Stimulated activated CD8-positive, alpha-beta memory T cell treated with anti-CD3 and anti-CD28 coated beads, Interleukin-4, amount 100 ng/mL, for 1 hour (primary cell): ENCODE measurements at places on chromosomes 6 and 20.

GRCh38 chr20:13809373-13809772, 24.5 kb downstream of the NDUFAF5 start:
- DNase-seq = no peak

DNA sequence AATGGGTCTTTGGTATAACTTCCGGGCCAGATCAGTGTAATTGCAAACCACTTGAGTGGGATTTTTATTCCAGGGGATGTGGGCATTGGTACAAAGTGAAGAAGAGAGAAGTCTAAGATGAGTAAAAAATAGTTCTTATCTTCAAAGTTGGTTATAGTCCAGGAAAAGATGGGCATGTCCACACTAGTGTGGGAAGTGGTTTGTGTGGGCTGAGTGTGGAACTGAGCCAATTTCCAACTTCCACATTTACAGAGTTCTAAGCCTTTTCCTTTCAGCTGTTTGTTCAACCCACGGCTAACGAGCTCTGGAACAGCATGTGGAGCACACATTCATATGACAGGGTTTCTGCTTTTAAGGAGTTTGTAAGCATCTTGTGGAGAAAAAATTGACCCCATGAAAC, 72.3 kb upstream of the IFNGR1 start:
- no peak for DNase-seq

GRCh38 chr20:20582734-20583133, 129.7 kb downstream of the RALGAPA2 start:
- no peak for DNase-seq

DNA sequence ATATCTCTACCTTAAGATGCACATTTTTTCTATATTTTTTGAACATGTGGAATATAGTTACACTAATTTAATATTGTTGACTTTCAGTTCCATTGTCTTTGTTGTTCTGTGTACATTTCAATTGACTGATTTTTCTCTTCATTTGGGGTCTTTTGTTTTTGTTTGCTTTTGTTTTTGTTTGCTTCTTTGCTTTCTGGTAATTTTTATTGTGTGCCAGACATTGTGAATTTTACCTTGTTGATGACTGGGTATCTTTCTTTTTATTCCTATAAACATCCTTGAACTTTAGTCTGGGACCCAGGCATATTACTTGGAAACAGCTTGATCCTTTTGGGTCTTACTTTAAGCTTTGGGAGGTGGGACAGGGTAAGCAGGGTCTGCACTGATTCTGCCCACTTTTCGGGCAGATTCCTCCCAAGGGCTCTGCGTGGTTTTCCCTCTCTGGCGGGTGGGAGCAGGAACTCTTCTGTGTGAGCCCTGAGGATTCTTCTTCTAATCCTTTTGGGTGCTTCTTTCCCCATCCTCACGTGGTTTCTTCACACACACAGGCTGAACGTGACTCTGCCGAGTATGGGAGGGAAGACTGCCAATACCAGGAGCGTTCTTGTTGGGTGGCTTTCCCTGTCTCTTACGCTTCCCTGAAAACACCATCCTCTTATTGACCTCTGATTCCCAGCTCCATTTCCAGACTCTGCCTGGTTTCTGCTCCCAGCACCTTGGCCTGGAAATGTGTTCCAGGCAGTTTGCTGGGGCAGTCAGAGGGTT, 200.5 kb downstream of the ARID1B start:
- no peak for DNase-seq

DNA sequence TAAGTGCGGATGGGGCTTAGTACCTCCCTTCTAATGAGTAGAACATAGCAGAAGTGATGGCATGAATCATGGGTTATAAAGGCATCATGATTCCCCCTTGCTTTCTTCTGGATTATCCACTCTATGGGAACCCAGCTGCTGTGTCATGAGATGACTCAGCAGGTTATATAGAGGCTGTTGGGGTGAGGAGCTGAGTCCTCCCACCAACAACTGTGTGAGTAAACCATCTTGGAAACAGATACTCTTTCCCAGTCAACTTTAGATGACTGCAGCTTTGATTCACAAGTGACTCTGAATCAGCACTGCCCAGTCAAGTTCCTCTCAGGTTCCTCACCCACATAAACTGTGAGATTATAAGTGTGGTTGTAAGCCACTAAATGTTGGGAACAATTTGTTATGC, 46.3 kb downstream of the FAM83B start:
- DNase-seq = no peak

DNA sequence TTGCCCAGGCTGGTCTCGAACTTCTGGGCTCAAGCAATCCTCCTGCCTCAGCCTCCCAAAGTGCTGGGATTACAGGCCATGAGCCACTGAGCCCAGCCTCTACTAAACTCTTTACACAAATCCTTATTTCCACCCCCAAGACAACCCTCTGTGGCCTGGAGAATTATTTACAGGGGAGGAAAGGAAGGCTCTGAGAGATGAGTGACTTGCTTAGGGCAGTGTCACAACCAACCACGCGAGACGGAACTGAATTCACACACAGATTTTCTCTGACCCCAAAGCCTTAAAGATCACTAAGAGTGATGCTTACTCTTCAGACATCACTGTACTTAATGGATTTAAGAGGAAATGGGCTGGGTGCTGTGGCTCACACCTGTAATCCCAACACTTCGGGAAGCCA, 86.2 kb downstream of the RIPOR3 start:
- no peak for DNase-seq

DNA sequence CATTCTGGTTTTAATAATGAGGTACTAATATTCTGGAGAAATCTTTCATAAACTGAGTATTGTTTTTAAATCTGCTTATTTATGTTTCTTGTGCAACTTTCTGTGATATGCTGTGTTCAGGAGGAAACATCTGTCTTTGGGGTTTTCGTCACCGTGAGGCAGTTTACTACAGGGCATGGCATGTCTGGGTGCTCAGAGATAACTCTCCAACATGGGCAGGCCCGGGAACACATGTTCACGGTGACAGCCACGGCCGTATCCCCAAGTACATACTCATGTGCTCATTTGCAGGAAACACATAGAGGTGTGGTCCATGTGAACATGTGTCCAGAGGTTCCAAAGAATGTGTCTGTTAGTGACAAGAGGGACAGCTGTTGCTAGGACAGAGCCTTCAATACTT, 62.1 kb upstream of the CNKSR3 start:
- no peak for DNase-seq

DNA sequence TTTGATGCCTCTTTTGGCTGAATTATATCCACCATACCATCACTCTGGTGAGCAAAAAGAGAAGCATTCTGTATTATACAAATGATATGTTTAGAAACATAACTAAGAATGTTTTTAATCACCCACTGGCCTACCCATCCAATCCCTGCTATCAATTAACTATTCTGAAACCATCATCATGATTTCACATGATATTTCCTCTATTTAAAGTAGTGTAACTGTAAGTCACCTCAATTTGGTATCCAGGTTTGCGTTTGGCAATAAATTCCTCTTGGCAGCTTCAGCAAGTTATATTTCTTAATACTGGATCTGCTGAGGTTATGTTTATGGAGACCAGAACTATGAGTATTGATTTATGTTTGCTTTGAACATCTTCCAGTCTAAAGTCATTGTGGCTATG, 332.1 kb downstream of the UTRN start:
- no peak for DNase-seq

DNA sequence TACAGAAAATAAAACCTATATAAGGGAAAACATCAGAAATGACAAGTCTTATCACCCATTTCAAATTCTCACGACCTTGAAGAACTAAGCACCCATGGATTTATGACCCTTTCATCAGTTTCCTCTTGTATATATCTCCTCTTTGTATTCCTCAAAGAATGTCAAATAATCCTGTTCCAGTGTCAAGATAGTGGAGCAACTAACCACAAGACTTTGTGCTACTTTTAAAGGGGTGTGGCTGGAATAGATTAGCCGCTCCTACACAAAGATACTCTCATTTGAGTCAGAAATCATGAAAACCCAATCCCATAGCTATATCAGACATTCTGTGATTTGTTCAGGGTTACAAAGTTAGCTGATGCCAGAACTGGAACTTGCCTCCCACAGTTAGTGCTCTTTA, 6.6 kb downstream of the REPS1 start:
- no peak for DNase-seq

DNA sequence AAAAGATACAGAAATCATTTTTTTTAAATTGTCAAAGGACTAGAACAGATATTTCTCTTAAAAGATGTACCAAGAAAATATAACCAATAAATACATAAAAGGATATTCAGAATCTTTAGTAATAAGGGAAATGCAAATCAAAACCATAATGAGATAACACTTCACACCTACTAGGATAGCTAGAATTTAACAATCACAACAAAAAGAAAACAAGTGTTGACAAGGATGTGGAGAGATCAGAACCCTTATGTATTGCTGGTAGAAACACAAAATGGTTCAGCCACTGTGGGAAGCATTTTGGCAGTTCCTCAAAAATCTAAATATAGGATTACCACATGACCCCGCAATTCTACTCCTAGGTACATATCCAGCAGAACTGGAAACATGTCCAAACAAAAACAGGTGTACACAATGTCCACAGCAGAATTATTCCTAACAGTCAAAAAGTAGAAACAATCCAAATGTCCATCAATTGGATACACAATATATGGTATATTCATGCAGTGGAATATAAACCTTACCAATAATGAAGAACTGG, 211.0 kb downstream of the LRFN2 start:
- DNase-seq = no peak

GRCh38 chr6:142863981-142864380, 81.0 kb downstream of the HIVEP2 start:
- no peak for DNase-seq
